ENCODE measurements at places on chromosomes 1 and 21. TPM values are rescaled to one million over a fixed set of nuclear protein-coding genes. Genes with fewer than 3 reads are reported as not detected.

The ALX3 gene
- not detected for polyA plus RNA-seq

The CADM3 gene
- 14.5 TPM for polyA plus RNA-seq

The CFHR1 gene
- 0.16 TPM for polyA plus RNA-seq

The OR2L8 gene
- polyA plus RNA-seq: not detected

The AADACL4 gene
- not detected for polyA plus RNA-seq

The SPAG17 gene
- 1.4 TPM for polyA plus RNA-seq

The LCE2C gene
- not detected for polyA plus RNA-seq

The S100A1 gene
- 2.8 TPM for polyA plus RNA-seq

The TMEM200B gene
- polyA plus RNA-seq: 5.9 TPM

The SEMA6C gene
- 23.4 TPM for polyA plus RNA-seq

The TMEM82 gene
- 15.6 TPM for polyA plus RNA-seq

The ALG14 gene
- 9.0 TPM for polyA plus RNA-seq

The SLC25A34 gene
- 2.7 TPM for polyA plus RNA-seq

The OR2G2 gene
- not detected for polyA plus RNA-seq

The DCST2 gene
- 4.1 TPM for polyA plus RNA-seq

The PPFIA4 gene
- 4.1 TPM for polyA plus RNA-seq

Data from large intestine (tissue), 12 donors.